ENCODE measurements at places on chromosomes 1 and 21.

DNA sequence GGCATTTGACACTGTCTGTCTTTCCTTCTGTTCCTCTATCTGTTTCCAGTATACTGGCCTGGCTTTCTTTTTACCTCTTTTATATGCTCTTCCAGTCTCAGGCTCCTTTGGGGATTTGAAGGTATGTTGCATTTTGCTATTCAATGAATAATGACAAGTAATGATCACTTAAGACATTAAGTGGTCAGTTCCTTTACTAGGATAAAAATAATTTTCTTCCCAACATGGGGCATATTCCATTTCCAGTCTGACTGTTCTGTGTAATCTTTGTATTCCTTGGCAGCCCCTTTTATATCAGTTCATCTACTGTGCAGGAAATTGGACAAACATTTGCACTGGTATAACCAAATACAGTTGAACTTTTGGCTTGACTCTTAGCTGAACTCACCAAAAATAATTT lies 15.6 kb downstream of the METTL18 start:
- no peak for DNase-seq

- no peak for DNase-seq
These were observed 58.6 kb upstream of the CD34 start for GRCh38 chr1:207969528-207969927.

- DNase-seq = no peak
These were observed 48.1 kb downstream of the CACNA1E start for GRCh38 chr1:181531441-181531840.

DNA sequence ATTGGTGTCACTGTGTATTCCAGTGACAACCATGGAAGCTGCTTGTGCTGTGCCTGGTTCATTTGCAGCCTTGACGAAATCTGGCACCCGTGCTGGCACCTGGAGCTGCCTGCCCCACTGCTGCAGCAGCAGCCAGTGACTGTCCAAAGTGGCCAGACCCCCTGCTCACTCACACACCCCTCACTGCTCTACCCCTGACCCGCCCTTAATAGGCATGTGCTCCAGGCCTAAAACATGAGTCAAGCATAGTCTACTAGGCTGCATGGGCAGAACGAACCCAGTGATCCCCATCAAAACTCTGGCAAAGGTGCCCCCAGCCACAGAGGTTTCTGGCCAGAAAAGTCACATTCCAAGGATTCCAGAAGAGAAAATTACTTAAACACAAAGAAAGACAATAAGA lies 7.7 kb downstream of the PRAMEF1 start:
- DNase-seq = no peak

DNA sequence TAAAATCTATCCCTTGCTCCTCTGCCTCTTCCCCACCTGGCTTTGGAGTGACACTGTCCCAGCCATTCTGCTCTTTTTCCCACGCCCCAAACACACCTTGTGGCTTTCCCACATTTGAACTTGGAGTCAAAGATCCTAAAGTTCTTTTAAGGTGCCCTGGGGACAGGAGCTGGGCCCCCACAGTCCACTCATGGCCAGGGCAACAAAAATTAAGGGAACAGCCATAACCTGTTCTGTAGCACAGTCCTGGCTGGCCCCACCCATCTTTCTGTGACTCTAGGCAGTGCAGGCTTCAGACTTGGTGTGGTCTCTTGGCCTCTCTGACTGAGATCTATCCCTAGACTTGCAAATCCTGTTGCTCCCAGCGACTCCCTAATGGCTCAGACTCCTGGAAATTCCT lies 143.0 kb upstream of the MAGI3 start:
- no peak for DNase-seq
